ENCODE measurements at places on chromosomes 6 and 20.

GRCh38 chr6:160679402-160679769 lies 15.3 kb upstream of the LPA start:
- no peak for DNase-seq

DNA sequence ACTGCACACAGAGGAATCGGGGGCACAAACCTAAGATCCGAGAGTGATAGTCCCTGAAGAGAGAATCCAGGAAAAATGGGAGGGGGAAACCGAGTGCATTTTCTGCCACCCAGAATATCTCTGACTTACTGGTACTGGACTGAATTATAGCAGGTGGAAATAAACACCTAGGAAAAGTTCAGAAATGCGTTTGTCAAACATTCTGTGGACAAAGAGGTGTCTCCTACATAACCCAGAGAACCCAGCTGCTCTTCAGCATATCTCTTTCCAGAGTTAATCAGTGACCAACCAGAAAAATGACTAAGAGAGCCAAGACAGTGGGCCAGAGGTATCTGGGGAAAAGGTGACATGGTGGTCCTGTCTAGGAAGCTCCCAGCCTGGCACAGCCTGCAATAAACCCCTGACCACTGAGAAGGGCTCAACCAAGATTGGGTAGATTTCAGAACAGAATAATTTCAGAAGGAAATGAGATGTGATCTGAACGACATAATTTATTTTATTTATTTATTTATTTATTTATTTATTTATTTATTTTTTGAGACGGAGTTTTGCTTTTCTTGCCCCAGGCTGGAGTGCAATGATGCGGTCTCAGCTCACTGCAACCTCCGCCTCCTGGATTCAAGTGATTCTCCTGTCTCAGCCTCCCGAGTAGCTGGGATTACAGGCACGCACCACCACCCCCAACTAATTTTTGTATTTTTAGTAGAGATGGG lies 6.0 kb upstream of the VNN1 start:
- DNase-seq = no peak

GRCh38 chr6:56713254-56713672 lies 70.6 kb upstream of the DST start:
- DNase-seq = no peak

- DNase-seq = no peak
Measured at GRCh38 chr6:112468359-112468758, 121.2 kb downstream of the RFPL4B start.

- no peak for DNase-seq
Measured at GRCh38 chr6:14664112-14664601, 546.6 kb downstream of the CD83 start.

- no peak for DNase-seq
Measured at GRCh38 chr6:2731281-2731909, 19.3 kb downstream of the MYLK4 start.

DNA sequence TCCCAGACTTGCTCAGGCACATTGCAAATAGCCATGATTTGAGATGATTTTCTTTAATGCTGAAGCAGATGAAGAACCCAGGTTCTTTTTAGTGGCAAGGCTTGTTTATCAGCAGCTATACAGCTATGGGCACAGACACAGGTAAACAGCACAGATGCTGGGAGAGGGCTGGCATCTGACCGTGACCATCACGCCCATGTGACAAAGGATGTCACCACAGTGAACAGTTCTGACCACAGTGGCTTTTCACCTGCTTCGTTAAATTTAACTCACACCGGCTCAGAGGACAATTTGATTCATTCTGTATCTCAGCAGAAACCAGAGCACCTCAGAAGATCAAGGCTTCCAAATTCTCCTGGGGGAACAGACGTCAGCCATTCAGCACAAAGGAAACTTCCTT lies 142.6 kb downstream of the CDH26 start:
- no peak for DNase-seq

GRCh38 chr6:97689078-97689754 lies 406.2 kb upstream of the MMS22L start:
- DNase-seq = no peak

All from omental fat pad (tissue), 4 donors.